ENCODE measurements at places on chromosomes 11 and 22. TPM values are rescaled to one million over a fixed set of nuclear protein-coding genes. Genes with fewer than 3 reads are reported as not detected.

The C11orf65 gene
- polyA plus RNA-seq: 3.2 TPM

The TMEM25 gene
- polyA plus RNA-seq: 27.0 TPM

The RIBC2 gene
- 7.5 TPM for polyA plus RNA-seq

The UPB1 gene
- 1.1 TPM for polyA plus RNA-seq

The MFNG gene
- polyA plus RNA-seq: 10.4 TPM

The PKDREJ gene
- polyA plus RNA-seq: 0.26 TPM

The GRM5 gene
- polyA plus RNA-seq: 0.16 TPM

The ROBO4 gene
- 19.6 TPM for polyA plus RNA-seq

The MIOX gene
- polyA plus RNA-seq: 2.2 TPM

The OR51E2 gene
- 0.46 TPM for polyA plus RNA-seq

The ELF5 gene
- 98.1 TPM for polyA plus RNA-seq

The OSBPL5 gene
- polyA plus RNA-seq: 17.9 TPM

The GSTT2B gene
- polyA plus RNA-seq: 27.6 TPM

The RBFOX2 gene
- polyA plus RNA-seq: 125 TPM

The CYB5R2 gene
- polyA plus RNA-seq: 11.7 TPM

The FAM118A gene
- 25.0 TPM for polyA plus RNA-seq

The CCDC87 gene
- polyA plus RNA-seq: 0.24 TPM

The OR9G1 gene
- not detected for polyA plus RNA-seq

The UCP3 gene
- polyA plus RNA-seq: 2.2 TPM

The OR2AG1 gene
- polyA plus RNA-seq: not detected

The HIC2 gene
- polyA plus RNA-seq: 9.4 TPM

The CRYAB gene
- 54.9 TPM for polyA plus RNA-seq

The GUCY1A2 gene
- 5.2 TPM for polyA plus RNA-seq

The SAA4 gene
- polyA plus RNA-seq: not detected

The PHLDA2 gene
- polyA plus RNA-seq: 0.34 TPM

The OR10A5 gene
- not detected for polyA plus RNA-seq

The LGALS12 gene
- polyA plus RNA-seq: 6.8 TPM

The MYRF gene
- polyA plus RNA-seq: 26.7 TPM

The FOXRED1 gene
- polyA plus RNA-seq: 62.3 TPM

The GAL3ST1 gene
- polyA plus RNA-seq: 37.4 TPM

The LYVE1 gene
- polyA plus RNA-seq: 66.4 TPM

The C11orf16 gene
- polyA plus RNA-seq: 0.82 TPM

The PPP2R5B gene
- 19.7 TPM for polyA plus RNA-seq

The TSGA10IP gene
- polyA plus RNA-seq: not detected

The RCOR2 gene
- 10.5 TPM for polyA plus RNA-seq

The GAB4 gene
- not detected for polyA plus RNA-seq

The NUP50 gene
- polyA plus RNA-seq: 56.7 TPM

The RFPL1 gene
- 1.3 TPM for polyA plus RNA-seq

The TBC1D10A gene
- 13.5 TPM for polyA plus RNA-seq

The ZNRF3 gene
- polyA plus RNA-seq: 30.3 TPM

The TRIM51 gene
- not detected for polyA plus RNA-seq

The BCL2L13 gene
- polyA plus RNA-seq: 45.4 TPM

The SF1 gene
- polyA plus RNA-seq: 299 TPM

The PNPLA3 gene
- 1.3 TPM for polyA plus RNA-seq

The CCDC81 gene
- polyA plus RNA-seq: 1.9 TPM

Data from left renal pelvis (tissue), 4 donors.